Epithelial cell of proximal tubule (primary cell): ENCODE measurements at places on chromosomes 11 and 22. TPM values are rescaled to one million over a fixed set of nuclear protein-coding genes. Genes with fewer than 3 reads are reported as not detected.

GRCh38 chr11:121670266-121670665 is 217.5 kb upstream of the SORL1-AS1 start:
- DNase-seq: no peak

- no peak for DNase-seq
Observed at GRCh38 chr11:65981972-65982823, 19.8 kb downstream of the EIF1AD start.

DNA sequence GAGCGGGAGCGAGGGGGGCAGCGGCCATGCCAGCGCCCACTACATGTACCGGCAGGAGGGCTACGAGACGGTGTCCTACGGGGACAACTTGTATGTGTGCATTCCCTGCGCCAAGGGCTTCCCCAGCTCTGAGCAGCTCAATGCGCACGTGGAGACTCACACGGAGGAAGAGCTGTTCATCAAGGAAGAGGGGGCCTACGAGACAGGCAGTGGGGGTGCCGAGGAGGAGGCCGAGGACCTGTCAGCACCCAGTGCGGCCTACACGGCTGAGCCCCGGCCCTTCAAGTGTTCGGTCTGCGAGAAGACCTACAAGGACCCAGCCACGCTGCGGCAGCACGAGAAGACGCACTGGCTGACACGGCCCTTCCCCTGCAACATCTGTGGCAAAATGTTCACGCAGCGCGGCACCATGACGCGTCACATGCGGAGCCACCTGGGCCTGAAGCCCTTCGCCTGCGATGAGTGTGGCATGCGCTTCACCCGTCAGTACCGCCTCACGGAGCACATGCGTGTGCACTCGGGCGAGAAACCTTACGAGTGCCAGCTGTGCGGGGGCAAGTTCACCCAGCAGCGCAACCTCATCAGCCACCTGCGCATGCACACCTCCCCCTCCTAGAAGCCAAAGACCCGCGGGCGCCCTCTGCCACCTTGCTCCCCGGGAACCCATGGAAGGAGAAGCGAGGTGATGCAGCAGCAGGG is 20.9 kb upstream of the TMEM191C start:
- DNase-seq: no peak

GRCh38 chr22:43776081-43776670 is 35.9 kb downstream of the EFCAB6 start:
- no peak for DNase-seq

The LUZP2 gene
- 0.75 TPM in 1 of 2 replicates, not detected in the other for total RNA-seq

GRCh38 chr11:71086687-71087258 is 165.6 kb downstream of the SHANK2 start:
- DNase-seq: no peak

DNA sequence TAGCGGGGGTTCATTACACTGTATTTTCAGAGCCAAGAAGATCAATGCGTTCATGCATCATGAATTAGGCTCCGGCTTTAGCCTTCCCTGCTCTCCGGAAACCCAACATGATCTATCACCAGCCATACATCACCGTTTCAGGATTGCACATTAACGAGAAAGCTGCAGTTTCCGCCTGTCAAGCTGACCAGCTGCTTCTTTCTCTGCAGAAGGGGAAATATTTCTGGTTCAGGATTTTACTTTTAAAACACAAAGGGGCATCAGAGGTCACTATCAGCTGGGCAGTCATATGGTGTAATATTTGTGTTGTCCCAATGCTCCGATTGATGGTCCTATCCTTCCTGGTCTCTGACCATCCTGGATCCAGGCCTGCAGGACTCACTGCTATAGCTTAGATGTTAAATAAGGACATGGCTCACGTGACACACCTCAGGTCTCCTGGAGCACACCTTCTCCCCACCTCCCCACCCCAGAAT is 21.4 kb upstream of the CADM1 start:
- DNase-seq: no peak

DNA sequence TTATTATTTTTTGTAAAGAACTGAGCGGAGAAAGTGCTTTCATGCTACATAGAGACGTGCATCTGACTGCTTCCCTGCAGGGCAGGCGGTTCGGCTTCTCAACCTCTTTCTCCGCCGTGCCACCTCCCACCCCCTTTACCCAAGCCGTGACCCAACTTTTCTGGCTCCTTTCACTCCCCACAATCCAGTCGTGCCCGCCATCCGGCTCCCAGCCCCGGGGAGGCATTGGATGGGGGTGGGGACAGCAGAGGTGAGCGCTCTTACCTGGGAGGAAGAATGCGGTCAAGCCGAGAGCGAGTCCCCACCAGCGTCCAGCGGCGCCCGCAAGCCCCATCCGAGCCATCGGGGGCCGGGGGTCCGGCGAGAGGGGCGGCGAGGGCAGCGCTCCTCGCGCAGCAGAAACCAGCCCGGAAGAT is 781 bp downstream of the NECTIN1 start:
- DNase-seq: no peak

DNA sequence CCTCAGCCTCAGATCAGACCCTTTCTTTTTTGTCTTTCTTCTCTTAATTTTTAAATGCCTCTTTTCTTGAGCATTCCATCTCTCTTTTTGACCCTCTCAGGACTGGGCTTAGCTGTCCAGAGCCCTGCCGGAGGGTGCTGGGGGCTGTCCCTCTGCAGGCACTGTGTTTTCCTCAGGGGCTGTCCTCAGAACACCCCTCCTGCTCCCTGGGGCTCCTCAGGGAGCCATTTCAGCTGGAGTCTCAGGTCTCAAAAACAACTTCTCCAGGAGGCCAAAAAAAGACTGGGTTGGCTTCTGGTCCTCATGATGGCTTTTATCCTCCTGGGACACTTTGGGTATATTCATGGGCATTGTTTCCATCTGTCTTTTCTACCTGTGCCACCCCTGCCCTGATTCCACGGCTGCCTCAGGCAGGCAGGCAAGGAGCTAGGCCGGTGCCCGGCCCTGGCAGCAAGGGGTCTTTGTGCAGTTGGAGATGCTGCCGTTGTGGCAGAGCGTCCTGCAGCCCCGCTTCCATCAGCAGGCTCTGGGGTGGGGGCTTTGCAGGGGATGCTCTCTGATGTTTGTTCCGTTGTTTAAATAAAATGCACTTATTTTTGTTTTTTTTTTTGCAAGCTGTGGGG is 85.1 kb downstream of the CEP164 start:
- no peak for DNase-seq

DNA sequence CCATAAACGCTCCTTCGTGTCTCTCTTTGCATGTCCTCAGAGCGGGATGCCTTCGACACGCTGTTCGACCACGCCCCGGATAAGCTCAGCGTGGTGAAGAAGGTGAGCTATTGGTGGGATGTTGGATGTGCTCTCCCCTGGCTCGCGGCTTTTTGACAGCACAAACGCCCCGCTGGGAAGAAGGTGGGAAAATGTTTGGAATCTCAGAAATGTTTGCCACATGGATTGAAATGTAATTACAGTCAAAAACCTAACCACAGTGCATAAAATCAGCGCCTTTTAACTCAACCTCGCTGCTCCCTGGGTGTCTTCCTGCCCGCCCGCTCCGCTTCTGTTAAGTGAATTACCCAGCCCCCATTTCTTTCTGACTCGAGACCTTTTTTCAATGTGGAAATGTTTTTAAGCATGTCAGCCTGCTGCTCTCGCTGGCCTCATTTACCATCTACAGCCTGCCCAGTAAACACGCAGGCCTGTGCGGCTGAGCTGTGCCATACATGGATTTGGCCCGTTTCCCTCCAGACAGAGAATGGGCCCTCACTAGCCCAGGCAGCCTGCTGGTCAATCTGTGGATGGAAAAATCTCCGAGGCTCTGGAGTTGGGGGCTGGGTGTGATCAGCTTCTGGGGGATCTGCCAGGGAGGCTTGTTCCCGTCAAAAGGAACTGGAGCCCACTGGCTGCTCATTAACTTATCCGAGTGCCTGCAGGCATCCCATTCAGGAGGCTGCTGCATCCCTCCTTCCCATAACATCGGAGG is 32.7 kb upstream of the PARVG start:
- DNase-seq: no peak

GRCh38 chr11:44452827-44453572 is 112.5 kb upstream of the CD82 start:
- DNase-seq: no peak

The CCT8L2 gene
- total RNA-seq: not detected in 2 replicates

DNA sequence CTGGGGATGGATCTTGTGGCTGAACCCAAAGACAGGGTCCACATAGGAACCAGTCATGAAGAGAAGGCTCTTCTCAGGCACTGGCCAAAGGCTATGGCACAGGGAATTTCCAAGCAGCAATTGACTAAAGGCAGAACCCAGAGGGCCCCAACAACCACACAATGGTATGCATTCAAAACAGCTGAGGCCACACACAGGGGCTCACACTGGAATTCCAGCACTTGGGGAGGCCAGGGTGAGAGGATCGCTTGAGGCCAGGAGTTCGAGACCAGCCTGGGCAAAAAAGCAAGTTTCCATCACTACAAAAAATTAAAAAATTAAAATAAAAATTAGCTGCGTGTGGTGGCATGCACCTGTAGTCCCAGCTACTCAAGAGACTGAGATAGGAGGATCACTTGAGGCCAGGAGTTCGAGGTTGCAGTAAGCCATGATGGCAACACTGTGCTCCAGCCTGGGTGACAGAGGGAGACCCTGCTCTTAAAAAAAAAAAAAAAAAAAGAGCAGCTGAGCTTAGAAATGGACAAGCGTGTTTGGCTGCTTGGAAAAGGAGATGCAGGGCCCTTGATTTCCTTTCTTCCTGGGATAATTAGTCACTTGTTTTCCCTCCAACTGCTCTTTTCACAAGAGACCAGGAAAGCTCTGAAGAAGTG is 44.6 kb downstream of the MYH9 start:
- DNase-seq: no peak

GRCh38 chr22:49660794-49661781 is 166.6 kb downstream of the BRD1 start:
- no peak for DNase-seq

DNA sequence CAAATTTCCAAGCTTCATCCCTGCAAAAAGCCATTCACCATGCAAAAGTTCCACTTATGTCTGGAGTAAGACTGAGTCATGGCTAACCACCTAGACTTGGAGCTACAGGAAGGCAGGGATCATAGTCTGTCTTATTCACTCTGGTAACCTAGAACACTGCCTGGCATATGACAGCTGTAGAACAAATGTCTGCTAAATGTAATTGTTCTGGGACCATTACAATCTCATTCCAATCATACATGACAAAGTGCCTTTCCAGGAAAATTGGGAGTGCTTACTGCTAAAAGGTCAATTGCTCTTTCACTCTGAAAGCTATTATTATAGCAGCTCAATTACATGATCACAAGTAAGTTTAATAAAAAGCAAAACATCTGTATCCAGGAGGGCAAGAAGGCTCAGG is 99.1 kb upstream of the CHRM4 start:
- no peak for DNase-seq

The RFPL2 gene
- not detected in 2 replicates for total RNA-seq

DNA sequence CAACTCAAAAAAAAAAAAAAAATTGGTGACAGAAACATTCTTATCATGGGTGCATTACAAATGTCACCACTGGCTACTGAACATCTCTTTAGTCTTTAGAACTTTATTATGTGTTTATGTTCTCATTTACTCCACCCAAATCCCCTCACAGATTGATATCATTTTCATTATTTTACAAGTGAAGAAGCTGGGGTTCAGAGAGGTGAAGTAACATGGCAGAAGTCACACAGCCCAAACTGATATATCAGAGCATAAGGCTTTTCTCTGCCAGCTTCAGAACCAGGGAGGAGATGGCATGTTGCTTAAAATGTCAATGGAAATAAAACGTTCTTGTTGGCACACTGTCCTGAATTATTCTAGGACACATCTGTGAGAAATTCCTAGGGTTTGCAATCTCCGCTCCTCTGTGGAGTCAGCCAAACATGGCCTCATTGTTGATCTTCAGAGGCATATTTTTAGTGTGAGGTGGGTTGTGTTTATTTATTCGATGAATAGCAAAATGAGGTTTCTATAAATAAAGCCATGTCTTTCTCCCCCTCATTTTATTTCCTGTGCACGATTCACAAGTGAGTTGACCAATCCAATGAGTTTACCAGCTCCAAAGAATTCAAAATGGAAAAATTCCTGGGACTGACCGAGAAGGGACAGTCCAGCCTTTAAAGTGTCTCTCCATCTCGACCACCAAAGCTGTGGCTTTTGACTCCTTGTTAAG is 72.9 kb upstream of the ANO1 start:
- DNase-seq: no peak

DNA sequence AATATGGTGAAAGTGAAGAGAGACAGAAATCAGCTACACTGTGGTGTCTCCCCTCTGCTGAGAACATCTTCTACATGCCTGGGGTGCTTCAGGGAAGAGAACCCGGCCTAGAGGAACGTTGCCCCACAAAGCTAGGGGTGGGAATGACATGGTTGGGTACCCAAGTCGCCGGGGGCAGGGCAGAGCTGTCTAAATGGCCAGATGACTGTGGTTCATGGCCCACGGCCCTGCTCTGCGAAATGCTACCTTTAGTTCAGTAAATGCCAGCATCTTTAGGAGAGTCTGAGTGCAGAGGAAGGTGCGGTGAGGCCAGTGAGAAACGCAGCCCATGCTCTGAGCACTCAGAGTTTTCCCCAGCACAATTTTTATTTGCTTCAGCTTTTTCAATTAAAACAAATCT is 12.8 kb downstream of the BRD1 start:
- no peak for DNase-seq

DNA sequence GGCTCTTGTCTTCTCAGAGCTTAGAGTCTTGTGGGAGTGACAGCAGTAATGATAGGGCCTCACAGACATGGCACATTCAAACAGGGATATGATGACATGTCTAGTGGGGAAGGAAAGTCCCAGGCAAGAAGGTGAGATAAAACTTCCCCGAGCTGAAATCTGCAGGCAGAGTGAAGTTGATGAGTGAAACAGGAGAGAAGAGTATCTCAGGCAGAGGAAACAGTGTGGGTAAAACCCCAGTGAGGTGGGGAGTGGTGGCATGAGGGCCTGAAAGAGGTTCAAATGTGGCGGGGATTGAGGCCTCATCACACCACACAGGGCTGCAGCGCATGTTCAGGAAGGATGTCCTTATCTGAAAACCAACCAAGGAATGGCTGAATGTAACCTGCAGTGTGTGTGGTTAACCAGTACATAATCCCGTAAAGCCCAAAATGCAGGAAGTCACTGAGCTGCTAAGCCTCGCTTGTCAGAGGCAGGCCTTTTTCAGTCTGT is 153.8 kb upstream of the E2F8 start:
- DNase-seq: no peak

- DNase-seq: peak; percentile 82
Observed at GRCh38 chr11:106082096-106082495, 4.6 kb downstream of the AASDHPPT start.

The ARHGAP20 gene
- 0.07 and 0.12 TPM in 2 replicates for total RNA-seq
